ENCODE measurements at places on chromosomes 4 and X. TPM values are rescaled to one million over a fixed set of nuclear protein-coding genes. Genes with fewer than 3 reads are reported as not detected.

DNA sequence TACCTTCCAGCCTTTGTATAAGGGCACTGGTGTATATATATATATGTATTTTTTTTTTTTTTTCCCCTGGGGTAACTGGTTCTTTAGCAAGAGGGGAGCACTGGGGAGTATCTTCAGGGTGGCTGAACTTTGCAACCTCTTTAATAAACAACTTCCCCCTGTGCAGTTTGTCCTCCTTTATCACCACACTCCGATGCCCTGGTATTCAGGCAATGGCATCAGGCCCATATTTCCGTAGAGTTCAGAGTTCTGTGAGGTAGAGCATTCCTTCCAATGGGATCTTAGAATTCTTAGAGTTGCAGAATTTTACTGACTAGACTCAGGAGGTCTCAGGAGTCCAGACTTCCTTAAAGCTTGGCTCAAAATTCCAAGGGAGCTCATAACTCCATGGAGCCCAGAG is 24.6 kb downstream of the NYX start:
- DNase-seq = no peak

GRCh38 chr4:82630079-82630478 is 68.3 kb upstream of the TMEM150C start:
- DNase-seq = no peak

LRCH2 gene
- 0.75 TPM for total RNA-seq

DKK2 gene
- total RNA-seq = 0.40 TPM

DNA sequence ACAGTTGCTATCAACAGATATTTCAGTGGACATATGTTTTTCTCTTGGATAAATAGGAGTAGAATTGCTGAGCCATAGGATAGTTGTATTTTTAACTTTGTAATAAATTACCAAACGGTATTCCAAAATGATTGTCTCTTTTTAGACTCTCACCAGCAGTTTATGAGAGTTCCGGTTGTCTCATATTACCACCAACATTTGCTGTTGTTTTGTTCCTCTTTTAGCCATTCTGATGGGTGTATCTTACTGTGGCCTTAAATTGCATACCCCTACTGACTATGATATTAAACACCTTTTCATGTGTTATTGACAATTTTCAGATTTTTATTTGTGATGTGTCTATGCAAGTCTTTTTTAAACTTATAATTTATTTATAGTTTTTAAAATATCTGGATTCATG is 39.7 kb downstream of the SNX25 start:
- no peak for DNase-seq

NPY1R gene
- 0.40 TPM for total RNA-seq

GRCh38 chr4:159639671-159640323 is 536.9 kb downstream of the RAPGEF2 start:
- DNase-seq = no peak

VCX3B gene
- total RNA-seq = not detected

FRMPD3 gene
- total RNA-seq = under 0.01 TPM

COX7B2 gene
- not detected for total RNA-seq

GRCh38 chr4:150436598-150437370 is 145.2 kb upstream of the MAB21L2 start:
- no peak for DNase-seq

DNA sequence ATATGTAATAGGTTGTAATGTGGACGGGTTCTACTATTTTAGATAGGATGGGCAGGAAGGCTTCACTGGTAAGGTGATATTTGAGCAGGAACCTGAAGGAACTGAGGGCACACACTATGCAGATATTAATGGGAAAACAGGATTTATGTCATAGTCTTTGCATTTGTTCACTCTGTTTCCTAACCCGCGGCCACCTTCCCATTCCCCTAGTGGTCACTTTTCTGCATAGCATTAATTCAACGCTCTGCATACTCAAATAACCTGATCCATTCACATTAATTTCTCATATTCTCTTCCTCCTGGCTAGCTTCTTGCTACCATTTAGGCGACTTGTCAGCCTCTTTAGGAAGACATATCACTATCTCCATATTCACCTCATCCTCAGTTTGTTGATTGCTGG is 61.5 kb downstream of the GSPT2 start:
- DNase-seq = no peak

FHDC1 gene
- 2.1 TPM for total RNA-seq

GRCh38 chr4:162891788-162892707 is 274.6 kb downstream of the NAF1 start:
- DNase-seq = no peak

REPS2 gene
- total RNA-seq = 0.72 TPM

CLIC2 gene
- total RNA-seq = not detected

WDR13 gene
- 64.9 TPM for total RNA-seq

GRCh38 chr4:143215873-143216272 is 31.2 kb downstream of the USP38 start:
- no peak for DNase-seq

VCX gene
- total RNA-seq = not detected

DNA sequence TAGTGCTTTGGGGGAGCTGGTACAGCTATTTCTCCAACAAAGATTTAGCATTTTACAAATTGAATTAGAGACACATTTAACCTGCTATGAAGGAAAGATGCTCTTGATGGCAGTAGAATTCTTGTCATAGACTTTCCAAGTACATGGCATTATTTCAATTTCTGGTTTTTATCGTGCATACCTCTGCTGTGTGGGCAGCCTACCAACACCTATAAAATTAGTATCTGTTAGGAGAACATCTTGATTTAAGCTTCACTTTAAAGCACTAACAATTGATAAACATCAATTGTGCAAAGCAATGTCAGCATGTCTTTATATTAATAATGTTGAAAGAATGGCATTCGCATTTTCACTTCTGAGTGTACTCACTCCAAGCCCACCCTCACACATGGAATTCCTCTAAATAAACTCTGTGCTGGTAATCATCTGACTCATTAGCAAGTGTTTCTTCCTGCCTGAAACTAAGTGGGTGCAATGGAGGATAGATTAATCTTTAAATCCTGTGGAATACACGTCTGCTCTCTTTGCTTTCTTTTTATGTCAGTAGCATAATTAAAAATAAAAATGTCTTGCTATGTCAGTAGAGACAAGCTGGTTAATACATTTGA is 279.8 kb upstream of the MAGEB18 start:
- no peak for DNase-seq
